Activated CD8-positive, alpha-beta memory T cell treated with anti-CD3 and anti-CD28 coated beads for 48 hours (primary cell): ENCODE measurements at places on chromosomes 2 and 18.

GRCh38 chr18:70640336-70640887 is 351.6 kb downstream of the SOCS6 start:
- DNase-seq, result no peak

GRCh38 chr2:43541165-43541564 is 54.7 kb downstream of the THADA start:
- no peak for DNase-seq

- DNase-seq, result no peak
Measured at GRCh38 chr2:82158150-82158549, 1853.6 kb upstream of the LRRTM1 start.

GRCh38 chr2:220104871-220105351 is 477.5 kb downstream of the SLC4A3 start:
- DNase-seq, result no peak

DNA sequence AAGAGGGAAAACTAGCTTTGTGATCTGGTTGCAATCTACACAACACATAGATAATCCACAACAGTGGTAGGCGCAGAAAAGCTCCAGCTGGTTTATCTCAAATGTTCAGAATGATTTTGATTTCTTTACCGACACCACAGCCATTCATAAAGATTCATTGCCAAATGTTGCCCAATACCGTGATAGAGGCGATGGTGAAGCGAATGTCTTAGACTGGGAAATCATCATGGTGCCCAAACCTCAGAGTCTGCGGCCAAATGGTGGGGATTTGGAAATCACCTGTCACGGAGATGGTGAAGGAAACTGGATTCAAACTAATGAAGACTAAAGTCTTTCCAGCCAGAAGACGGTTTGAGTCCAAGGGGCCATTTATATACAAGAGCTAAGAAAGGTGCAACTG is 48.5 kb upstream of the CCDC150 start:
- no peak for DNase-seq

GRCh38 chr2:218022851-218023530 is 20.2 kb upstream of the TNS1 start:
- no peak for DNase-seq

DNA sequence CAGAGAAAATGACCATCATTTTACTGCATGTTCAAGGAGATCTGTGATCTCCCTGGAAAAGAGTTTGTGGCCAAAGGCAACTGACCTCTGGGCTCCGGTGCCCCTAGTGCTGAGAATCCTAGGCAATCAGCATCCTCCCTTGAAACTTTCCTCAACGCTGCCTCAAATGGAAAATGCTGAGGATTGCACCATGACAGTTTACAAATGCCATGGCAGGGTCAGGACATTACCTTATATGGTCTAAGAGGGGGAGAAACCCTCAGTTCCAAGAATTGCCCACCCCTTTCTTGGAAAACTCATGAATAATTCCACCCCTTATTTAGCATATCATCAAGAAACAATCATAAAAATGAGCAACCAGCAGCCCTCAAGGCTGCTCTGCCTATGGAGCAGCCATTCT is 48.3 kb downstream of the ALPK2 start:
- DNase-seq, result no peak

- no peak for DNase-seq
Measured at GRCh38 chr2:214232271-214232670, 178.6 kb upstream of the VWC2L start.

- DNase-seq, result no peak
Measured at GRCh38 chr2:112891385-112891831, 19.6 kb upstream of the IL37 start.
